Fibroblast of skin of back (primary cell): ENCODE measurements at places on chromosomes 4 and X.

- DNase-seq, result no peak
Observed at GRCh38 chr4:184283659-184284335, 66.1 kb upstream of the ENPP6 start.

DNA sequence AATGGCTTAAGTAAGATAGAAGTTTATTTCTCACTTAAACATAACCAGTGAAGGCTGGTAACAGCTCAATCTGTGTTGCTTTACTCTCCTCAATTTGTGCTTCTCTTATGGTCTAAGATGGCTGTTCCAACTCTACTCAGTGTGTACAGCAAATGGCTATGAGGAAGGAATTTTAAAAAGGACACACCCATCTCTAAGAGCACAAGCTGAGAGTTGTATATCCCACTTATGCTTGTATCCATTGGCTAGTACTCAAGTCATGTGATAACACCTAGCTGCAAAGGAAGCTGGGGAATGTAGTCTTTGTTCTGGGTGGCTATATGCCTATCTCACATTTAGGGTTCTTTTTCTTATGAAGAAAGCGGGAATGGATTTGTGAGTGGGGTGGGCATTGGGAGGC lies 63.3 kb downstream of the GPAT3 start:
- peak; percentile 62 for DNase-seq

GRCh38 chr4:58191109-58191508 lies 1080.9 kb upstream of the IGFBP7 start:
- no peak for DNase-seq

GRCh38 chr4:108130955-108131354 lies 37.8 kb downstream of the LEF1 start:
- DNase-seq, result no peak

DNA sequence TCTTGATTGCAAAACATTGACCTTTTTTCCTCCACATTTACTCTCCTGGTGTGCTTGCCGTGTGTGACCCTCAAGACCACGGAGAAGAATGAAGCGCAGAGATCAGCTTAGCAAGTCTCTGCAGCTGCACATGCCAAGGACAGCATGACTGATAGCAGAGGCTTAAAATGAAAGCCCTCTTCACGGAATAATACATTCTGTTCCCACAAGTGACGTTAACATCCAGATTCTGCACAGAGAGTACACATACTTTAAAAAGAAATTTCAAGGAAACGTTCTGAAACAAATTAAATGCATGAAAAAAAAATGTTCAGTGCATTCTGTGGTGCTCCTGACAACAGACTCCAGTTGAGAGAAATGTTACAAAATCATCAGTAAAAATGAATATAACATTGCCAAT lies 60.9 kb downstream of the SLC7A11 start:
- no peak for DNase-seq

- no peak for DNase-seq
Observed at GRCh38 chr4:6788123-6788522, 5.6 kb downstream of the KIAA0232 start.

- DNase-seq, result no peak
Observed at GRCh38 chr4:168516841-168517240, 20.0 kb downstream of the PALLD start.

DNA sequence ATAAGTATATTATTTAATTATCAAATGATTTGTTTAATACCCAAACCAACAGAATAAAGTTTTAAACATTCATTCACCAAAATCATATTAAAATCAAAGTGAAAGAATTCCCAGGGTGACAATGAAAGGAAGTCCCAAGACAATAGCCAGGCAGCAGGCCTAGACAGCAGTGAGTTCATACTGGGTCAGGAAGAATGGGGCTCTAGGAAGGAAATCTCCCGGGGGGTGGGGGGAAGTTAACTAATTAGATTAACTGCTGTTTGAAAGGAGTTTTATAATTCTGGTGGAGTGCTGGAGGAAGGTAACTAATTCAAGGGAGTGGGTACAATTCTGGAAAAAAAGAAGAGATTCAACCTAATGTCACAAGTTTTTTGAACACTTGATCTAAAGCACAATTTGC lies 104.1 kb downstream of the ZAR1 start:
- no peak for DNase-seq

- DNase-seq, result no peak
Observed at GRCh38 chrX:112802541-112802940, 38.1 kb downstream of the AMOT start.

DNA sequence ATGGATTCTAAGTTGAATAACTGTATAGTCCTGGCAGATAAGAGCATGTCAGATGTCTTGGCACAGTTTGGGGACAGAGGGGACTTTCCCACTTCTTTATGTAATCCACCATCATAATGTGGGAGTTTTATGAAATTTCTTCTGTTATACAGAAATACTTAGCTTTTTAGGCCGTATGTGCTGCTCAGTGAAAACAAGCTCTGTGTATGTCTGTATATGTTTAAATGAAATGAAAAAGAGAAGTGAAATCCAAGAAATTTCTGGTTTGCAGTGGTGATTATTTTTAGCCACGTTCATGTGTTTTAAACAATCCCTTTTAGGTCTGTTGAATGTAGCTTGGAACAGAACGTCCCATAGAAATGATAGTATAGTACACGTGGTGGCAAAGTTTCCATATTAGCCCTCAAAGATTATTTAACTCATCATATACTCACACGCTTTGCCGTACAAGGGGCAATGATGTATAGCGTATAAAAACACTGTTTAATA lies 41.0 kb downstream of the GAB1 start:
- no peak for DNase-seq

DNA sequence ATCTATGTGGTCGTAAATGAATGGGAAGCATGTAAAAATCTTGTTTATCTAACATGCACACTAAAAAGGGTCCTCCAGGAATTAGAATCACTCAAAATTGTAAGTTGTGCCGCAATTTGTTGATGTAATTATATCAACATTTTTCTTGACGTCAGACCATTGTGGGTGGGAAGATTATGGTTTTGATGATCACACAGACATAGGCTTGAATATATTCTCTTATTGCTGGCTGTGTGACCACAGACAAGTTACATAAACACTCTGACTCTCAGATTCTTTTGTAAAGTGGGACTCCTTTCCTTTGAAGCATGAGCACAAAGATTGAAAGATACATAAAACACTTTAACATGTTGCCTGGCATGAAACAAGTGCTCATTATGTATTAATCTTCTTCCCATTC lies 51.5 kb downstream of the IL1RAPL1 start:
- no peak for DNase-seq

- DNase-seq, result peak; percentile 17
Observed at GRCh38 chr4:67680581-67681222, 20.3 kb downstream of the UBA6 start.

DNA sequence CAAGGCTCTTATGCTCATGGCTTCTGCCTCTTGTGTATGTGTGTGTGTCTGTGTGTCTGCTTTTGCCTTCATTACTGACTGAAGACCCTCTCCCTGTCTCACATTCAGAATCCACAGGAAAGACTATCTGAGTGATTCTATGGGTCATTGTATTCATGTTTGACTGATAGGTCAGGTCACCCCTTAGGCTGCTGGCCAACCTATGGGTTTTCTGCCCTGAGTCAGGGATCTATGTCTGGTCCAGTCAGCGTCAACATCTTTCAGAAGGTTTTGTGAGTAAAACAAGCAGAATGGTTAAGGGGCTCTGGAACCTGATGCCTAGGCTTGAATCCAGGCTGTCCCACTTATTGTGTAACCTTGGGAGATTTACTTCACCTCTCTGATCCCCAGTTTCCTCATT lies 30.5 kb downstream of the NHSL2 start:
- no peak for DNase-seq

GRCh38 chrX:93322110-93322509 lies 351.3 kb downstream of the NAP1L3 start:
- DNase-seq, result no peak

GRCh38 chr4:3773552-3774001 lies 7.4 kb downstream of the ADRA2C start:
- no peak for DNase-seq

DNA sequence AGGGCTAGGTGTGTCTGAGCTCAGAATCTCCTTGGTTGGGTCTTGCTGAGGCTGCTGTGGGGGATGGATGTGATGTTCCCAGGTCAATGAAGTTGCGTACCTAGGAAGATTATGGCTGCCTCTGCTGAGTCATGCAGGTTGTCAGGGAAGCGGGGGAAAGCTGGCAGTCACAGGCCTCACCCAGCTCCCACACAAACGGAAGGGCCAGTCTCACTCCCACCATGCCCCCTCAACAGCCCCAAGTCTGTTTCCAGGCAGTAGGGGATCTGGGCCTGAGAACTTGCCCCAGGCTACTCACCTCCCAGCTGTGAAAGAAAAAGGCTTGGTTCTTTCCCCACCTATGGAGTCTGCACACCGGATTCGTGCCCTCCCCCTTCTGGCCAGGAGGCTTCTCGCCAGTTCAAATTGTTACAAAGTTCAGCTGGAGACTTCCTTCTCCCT lies 72.9 kb downstream of the WDR44 start:
- DNase-seq, result no peak

GRCh38 chrX:39766085-39766726 lies 331.6 kb downstream of the BCOR start:
- no peak for DNase-seq

DNA sequence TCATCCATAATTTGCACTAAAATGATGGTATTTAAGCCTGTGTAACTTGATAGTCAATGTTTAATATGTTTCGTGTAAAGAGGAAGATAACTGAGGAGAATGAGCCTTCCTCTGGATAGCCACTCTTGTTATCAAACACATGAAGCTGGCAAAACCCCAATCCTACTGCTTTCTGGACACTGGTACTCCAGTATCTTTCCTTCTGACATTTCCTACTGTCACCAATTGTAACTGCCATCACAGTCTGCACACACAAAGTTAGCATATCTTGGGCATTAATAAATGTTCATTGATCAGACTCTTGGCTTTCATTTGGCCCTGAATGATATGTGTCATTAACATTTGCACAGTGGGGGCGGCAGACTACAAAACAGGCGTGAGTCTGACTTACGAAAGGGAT lies 419.1 kb downstream of the TMA16 start:
- DNase-seq, result no peak

DNA sequence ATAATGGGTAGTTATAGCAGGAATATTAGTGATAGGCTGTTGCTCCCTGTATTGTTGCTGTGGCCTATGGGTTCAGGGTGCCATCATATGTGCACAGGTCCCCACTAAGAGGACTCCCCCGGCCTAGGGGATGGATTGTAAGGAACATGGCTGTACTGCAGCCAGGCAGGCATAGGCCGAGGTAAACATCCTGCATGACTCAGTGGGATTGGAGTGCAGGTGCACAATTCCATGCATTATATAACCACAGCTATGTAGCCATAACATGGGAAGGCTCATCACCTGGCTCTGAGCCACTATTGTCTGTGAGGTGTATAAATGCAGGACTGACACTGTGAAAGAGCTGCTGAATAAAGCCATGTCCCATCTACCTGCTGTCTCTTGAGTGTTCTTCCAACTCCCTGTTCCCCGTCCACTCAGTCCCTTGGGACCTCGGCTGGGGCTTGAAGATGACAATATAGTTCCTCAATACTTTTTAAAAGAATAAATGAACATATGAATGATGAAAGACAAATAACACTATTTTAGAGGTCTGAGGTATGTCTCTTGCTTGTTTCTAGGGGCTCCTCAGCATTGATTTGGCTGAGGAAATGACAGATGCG lies 425.2 kb downstream of the IDS start:
- DNase-seq, result no peak

GRCh38 chr4:30728311-30728710 lies 8.1 kb downstream of the PCDH7 start:
- no peak for DNase-seq
